ENCODE measurements at places on chromosomes 7 and 10.

DNA sequence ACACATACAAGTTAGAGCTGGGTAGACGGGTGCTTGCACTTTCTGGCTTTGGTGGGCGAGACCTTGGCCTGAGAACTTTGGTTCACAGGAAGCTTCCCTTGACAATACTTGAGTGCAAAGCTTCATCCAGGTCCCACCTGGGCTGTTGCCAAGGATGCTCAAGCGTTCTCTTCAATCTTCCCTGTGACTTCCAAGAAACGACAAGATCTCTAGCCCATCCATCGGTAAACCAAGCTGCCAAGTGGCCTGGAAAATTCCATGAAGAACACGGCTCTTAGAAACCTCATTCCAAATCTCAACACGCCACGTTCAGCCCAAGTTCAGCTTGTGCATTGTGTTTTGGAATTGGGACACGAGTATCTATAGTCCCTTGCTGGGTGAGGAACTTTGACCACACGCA, 84.7 kb downstream of the CHST15 start:
- DNase-seq, result no peak

GRCh38 chr10:91909117-91909677, at the start of gene FGFBP3:
Gene FGFBP3 (minus strand): TSS chr10:91909486. CDS start chr10:91908969, 517 bp downstream.
- DNase-seq, result no peak

DNA sequence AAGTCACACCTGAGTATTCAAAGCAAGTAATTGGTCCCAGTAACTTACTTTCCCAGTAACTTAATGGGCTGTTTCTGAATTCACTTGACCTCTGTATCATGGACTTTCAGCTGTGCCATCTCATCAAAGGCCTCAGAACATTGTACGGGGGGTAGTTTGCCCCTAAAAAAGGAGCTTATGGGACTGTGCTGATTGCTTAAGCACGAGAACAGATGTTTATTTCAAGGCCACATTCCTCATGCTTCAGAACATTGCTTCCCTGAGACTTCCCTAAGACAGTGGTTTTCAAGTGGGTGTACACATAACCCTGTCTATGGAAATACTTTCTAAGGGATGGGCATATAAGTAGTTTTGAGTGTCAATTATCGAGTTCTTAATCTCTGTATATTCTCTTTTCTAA, 26.8 kb downstream of the CALCR start:
- no peak for DNase-seq

DNA sequence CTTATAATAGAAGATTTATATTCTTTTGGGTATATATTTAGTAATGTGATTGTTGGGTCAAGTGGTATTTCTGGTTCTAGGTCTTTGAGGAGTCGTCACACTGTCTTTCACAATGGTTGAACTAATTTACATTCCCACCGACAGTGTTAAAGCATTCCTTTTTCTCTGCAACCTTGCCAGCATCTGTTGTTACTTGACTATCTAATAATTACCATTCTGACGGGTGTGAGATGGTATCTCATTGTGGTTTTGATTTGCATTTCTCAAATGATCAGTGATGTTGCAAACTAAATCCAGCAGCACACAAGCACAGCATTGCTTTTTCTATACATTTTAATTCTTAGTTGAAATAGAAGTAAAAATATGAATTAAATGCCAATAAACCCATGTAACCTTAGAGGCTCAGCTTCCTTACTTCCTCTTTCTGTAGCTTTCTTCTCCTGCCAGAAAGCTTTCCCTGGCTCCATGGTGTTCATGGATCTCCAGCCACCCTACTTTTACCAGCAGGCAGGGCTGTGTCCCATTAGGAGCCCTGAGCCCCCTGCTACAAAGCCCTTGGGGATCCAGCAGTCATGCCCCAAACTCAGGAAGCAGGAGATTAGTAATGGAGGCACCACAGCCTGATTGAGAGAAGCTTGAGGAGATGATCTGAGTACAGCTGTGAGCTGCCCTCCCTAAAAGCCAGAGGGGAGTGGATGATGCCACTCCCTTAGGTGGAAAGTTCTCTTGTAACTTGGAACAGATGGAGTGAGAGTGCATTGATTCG, 158.6 kb downstream of the TMEM178B start:
- DNase-seq, result no peak

GRCh38 chr7:65250216-65250615, 123.4 kb upstream of the ZNF92 start:
- no peak for DNase-seq

DNA sequence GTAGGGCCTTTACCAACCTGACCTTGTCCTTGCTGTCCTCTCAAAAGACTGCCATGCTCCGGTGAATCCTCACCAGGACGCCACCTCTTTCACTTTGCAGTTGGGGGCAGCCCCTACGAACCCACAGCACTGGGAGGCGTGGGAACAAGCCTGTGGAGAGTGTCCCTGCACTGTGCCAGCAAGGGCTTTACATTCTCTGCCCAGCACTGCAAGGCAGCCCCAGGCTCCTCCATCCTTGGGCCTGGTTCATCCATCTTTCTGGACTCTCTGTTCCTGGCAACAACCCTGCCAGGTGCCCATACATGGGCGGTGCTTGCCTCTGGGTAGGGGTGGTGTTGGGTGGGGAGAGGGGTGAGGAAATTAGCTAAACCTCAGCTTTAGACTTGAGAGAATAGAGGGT, 1.4 kb downstream of the CHAT start:
- no peak for DNase-seq

DNA sequence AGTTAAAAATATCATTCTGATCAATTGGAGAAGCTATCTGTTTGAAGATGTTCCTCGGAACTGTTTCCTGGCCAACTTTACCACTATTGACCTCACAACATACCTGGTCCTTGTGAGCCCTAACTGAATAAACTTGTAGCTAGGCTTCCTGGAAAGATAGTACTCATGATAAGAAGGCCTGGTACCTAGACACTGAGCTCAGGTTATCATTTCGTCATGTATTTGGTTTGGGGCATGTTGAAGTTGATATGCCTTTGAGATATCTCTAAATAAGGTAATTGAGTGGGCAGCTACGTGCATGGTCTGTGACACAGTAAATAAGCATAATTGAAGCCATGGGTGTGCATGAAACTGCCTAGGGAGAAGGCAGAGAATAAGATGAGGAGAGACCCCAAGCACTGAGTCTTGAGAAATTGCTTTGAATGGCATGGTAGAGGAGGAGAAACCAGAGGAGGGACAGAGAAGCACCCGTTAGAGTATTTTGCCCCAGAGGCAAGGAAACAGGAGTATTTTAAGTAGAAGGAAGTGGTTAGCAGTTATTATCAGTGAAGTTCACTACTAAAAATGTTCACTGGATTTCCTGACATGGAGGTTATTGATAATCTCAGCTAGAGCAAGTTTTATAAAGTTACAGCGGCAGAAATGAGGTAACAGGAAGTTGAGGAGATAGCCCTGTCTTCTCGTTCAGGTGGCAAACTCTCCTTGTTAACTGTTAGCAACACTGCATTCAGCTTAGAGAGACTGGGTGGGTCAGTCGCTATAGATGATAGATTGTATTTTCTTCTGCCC, 55.6 kb downstream of the CC2D2B start:
- no peak for DNase-seq

DNA sequence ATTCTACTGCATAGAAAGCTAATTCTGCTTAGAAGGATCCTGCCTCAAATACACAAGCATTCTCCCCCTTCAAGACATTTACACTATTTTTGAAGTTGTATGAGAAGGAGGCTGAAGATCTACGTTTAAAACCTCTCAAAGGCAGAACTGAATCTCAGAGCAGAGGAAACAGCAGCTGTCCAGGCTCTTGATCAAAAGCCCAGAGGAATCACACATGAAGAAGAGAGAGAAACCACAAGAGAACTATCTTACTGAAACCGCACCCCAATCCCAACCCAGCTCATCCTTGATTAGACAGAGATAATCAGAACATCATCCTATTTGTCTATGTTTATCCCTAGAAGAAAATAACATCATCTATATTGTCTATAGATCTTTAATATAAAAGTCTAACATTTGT, 2.2 kb upstream of the DNAJC1 start:
- no peak for DNase-seq

DNA sequence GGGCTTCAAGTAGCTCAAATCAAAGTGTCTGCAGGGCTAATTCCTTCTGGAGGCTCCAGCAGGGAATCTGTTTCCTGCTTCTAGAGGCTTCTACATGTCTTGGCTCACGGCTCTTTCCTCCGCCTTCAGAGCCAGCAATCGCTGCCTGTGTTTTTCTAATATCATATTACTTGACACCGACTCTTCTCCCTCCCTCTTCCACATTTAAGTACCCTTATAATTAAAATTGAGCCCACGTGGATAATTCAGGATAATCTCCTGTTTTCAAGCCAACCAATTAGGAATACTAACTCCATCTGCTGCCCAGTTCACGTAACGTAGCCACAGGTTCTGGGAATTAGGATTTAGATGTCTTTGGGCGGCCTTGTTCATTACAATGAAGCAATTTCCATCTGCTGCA, 372.2 kb downstream of the DPP6 start:
- no peak for DNase-seq

DNA sequence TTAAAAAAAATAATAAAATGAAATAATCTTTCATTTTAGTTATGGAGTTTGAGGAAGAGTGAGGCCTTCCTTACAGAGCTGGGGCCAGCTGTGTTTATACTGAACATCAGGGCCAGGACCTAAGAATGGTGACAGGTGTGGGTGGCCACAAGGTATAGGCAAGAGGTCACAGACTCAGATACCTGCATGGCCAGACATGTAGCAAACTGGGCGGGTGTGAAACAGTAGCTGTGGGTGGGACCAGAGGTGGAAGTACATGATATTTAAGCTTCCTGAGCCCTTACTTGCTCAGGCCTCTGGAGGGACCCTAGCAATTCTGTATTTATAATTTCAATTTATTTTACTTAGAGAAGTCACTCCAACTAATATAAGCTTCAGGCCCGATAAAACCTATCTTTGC, 27.7 kb upstream of the CAMK1D start:
- DNase-seq, result no peak

DNA sequence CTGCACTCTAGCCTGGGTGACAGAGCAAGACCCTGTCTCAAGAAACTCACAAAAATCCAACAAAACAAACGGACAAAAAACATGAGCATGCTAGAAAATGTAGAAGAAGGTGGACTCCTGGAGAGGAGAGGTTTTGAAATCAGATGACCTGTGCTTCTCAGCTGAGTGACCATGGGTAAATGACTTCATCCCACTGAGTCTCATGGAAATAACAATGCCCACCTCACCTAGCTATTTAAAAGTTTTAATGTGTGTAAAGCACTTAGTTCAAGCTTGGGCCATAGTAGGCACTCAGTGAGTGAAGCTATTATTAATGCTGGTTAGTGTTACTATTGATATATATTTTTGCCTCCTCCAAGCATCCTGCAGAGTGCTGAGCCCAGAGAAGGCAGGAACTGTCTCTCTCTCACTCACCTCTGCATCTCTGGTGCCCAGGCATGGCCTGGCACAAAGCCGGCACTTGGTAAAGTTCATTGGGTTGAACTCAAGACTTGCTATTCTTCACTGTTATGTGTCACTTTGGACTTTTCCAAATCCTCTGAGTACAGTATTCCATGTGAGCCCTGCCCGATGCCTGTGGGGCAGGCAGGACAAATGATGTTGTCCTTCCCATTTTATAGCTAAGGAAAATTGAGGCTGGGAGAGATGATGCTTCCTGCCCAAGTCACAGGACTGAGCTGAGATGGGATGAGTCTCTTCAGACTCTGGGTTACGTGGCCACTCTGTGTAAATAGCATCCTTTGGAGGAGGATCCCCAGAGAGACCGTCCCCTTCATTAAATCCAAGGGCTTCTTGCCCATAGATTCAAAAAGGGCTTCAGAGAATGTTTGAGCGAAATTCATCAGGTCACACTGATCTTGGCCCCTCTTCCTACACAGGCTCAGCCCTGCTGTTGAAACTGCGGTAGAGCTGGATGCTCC, 81.4 kb upstream of the EMX2 start:
- DNase-seq, result no peak

GRCh38 chr7:91519241-91520158, 255.3 kb downstream of the FZD1 start:
- DNase-seq, result no peak

GRCh38 chr7:159172400-159172799, 27.7 kb upstream of the VIPR2 start:
- DNase-seq, result no peak

DNA sequence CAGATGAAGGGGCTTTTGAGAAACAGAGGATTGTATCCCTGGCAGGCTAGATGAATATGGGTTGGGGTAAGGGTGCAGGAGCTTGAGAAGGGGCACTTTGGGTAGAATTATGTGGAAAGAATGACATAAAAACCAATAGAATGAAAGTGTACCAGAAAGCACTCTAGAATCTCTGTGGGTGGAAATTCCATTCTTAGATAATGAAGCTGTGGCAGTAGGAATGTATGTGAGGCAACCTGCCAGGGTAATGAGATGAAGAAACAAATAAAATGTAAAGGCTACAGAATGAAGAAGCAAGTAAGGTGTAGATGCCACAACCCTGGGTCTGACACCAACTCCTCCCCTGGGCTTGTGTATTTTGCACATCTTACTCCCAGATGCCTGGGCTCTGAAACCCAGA, 16.8 kb downstream of the NOBOX start:
- DNase-seq, result no peak

DNA sequence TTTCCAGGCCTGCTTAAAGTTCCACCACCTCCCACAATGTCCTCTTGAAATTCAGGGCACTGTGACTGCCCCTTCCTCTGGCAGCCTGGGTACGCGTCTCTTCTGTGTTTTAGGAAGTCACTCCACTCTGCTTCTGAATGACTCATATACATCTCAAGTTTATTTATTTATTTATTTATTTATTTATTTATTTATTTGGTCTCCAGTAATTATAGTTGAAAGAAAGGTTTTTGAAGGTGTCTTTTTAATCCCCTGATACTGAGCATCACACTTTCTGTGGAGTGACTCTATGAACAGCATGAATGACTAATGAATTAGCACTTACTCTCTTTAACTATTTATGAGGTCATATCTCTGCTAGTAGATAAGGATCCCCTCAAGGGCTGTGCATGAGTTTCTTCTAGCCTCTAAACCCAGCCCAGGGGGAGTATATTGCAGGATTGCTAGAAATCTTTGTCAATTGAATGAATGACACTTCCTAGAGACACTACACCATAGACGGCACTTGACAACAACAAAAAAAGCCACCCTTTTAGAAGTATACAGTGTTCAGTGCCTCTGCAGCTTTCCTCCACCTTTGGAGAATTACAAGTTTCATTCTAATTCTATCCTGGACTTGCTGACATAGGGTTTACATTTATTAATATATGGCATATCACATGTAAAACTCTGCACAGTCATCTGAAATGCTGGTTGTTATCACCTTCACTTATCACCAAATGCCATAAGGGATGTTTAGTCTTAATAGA, 2.1 kb downstream of the MACC1 start:
- DNase-seq, result no peak
